ENCODE measurements at places on chromosomes 5 and 9.

DNA sequence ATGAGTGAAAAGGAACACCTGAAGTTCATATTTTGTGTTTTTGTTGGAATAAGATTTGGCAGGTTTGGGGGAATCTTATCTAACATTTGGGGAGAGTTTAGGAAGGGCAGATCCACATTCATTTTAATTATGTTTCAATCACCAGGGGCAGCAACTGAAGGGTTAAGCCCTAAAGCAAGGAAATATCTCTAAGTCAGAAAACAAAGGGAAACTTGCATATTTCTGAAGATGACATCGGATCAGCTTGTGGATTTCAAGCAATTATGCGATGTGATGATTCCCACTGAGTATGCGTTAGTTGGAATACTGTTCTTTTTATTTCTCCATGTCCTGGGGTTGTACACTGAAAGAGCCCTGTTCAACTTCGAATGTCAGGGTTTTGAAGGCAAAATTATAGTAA is 59.8 kb upstream of the NFIB start:
- DNase-seq: no peak

- no peak for DNase-seq
Observed at GRCh38 chr9:94584555-94584954, 9.1 kb downstream of the FBP2 start.

DNA sequence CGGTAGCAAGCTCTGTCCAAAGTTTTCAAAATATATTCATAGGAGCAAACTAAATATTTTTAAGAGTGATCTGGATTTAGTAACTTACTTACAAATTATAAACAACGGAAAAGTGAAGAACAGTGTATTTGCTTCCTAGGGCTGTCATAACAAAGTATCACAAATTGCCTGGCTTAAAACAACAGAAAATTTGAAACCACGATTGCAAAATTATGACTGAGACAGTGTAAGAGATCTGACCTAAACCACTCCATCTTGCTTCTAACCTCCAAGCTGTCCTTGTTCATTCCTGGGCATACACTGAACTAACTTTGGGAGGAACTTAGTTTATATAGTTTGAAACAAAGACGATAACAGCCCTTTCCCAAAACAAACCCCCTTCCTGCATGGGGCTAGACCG is 202.0 kb upstream of the CDH6 start:
- DNase-seq: no peak

- DNase-seq: no peak
Observed at GRCh38 chr5:179769796-179770195, 24.0 kb upstream of the LTC4S start.

Measured in skeletal muscle cell (primary cell).